ENCODE measurements at places on chromosomes 5 and 9.

DNA sequence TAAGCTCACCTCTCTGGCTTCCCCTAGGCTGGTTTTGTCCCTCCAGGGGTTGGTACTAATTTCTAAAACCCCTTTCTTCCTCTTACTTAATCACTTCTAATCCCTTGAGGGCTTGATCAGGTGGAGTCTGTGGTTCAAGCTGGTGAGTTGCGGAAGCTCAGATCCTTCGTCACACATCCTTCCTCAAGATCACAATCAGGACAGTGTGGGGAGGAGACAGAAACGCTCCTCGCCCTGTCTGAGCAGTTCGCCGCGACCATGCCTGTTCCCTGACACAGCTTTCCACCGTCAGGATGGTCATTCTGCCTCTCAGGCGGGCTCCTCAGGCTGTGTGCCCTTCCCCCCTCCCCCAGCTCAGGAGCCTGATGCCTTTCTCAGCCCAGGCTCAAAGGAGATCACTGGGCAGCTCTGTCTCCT, 24.3 kb downstream of the CPLX2 start:
- DNase-seq = no peak

DNA sequence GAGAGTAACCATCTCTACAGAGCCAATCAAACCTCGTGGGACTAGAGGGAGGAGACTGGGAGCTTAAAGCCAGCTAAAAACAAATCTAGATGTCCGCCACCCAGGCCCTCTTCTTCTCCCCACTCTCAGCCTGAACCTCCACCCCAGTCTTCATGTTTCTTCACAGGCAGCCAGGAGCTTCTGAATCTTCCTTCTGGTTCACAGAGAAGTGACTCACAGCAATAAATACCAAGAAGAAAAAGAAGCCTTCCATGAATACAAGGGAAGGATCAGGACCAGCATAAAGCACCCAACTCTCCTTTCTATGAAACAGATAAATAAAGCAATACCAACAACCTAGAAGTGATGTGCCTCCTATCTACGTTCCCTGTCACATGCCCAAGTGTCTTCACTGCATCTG, 103.3 kb upstream of the SLIT3 start:
- no peak for DNase-seq

DNA sequence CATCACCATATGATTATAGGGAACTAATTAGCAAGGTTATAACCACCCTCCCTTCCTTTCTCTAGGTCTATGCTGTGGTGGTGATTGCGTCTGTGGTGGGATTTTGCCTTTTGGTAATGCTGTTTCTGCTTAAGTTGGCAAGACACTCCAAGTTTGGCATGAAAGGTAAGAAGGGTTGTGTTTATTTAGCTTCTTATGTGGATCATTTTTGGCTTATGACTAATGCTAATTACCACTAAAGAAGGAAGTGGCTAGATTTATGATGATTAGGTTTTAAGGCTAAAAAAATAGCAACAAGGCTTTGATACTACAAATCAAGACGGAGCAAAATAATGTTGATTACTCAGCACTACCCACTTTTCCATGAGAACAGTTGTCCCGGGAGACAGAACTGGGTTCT, 82.4 kb downstream of the NTRK2 start:
- DNase-seq = peak; percentile 54

DNA sequence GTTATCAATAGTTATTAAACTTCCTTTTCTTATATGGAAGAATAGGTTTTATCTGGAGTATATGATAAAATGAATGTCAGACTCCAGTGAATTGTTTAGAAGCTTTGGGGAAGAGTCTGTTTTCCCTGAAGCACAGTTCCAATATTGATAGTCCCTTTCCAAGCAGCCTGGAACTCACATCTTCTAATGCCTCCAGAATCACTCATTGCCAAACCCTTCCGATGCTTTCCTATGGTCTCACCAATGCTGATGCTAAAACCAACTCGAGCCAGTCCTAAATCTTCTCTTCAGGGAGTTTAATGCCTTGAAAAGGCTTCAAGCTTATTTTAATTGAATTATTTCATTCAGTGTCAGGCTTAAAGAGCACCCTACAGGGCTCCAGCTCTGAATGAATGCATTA, 121.2 kb downstream of the PTTG1 start:
- DNase-seq = no peak

GRCh38 chr5:172002840-172003512, 3.5 kb downstream of the FBXW11 start:
- no peak for DNase-seq

DNA sequence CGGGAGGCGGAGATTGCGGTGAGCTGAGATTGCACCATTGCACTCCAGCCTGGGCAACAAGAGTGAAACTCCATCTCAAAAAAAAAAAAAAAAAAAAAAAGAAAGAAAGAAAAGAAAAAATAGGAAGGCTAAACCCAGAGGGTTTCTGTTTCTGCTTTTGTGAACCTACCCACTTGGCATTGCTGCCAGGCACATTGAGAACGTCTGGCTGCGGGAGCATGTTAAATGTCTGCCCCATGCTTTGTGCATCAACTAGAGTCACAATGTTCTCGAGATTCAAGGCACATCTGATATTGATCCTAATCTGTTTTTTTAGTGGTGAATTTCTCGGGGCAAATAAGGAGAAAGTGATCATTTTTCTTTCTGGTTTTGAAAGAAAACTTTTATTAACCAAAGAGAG, 2.8 kb downstream of the SLC25A25 start:
- no peak for DNase-seq

Data from epithelial cell of prostate (primary cell).